ENCODE measurements at places on chromosomes 1 and 21.

DNA sequence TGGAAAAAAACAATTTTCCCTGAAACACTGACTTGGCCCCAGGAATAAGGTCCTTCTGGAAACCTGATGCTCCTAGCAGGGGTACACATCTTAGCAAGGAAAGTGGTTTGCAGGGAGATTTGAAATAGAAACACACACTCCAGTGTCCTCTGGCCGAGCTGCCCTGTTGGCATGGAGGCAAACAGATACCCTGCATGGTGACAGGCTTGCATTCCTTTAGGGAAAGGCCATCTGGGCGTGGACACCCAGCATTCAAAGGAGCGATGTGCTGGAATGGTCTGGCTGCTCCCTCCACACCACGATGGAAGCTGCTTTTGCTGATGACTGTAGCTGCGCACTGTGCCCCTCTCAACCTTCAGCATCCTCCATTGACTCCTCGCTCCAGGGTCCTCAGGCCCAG lies 41.5 kb upstream of the BCAR3 start:
- no peak for DNase-seq

DNA sequence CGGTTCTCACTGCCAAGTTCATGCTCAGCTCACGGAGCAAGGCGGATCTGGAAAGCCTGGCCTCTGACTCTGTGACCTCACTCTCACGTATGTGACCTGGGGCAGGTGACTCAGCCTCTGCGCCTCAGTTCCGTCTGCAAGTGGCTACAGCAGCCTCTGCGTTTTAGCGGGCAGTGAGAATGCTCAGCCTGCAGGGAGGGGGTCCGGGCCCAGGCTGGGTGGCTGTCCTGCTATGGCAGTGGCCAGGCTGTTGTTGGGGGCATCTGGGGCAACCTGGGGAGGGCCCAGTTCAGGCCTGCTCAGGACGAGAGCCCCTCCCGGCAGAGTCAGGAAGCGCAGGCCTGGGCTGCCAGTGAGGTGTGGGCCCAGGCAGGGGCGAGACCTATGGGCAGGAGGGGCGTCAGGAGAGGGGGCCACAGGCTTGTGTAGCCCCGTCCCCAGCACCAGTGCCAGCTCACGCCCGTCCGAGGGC lies 27.9 kb downstream of the ARHGEF16 start:
- no peak for DNase-seq

- no peak for DNase-seq
These were observed 1141.6 kb downstream of the KCNT2 start for GRCh38 chr1:195466639-195467038.

- no peak for DNase-seq
These were observed 978 bp downstream of the PRDM15 start for GRCh38 chr21:41877901-41878830.

- no peak for DNase-seq
These were observed 36.1 kb downstream of the ELAPOR1 start for GRCh38 chr1:109149874-109150601.

GRCh38 chr1:210104103-210104502 lies 128.5 kb upstream of the SERTAD4 start:
- no peak for DNase-seq

- peak; percentile 100 for DNase-seq
These were observed at the start of gene CELF3 for GRCh38 chr1:151716771-151717631. Gene CELF3 (minus strand): TSS chr1:151716803. CDS start chr1:151716020, 783 bp downstream.

- peak; percentile 14 for DNase-seq
These were observed 31.1 kb downstream of the EDARADD start for GRCh38 chr1:236425031-236425663.

GRCh38 chr1:233794863-233795262 lies 109.6 kb upstream of the SLC35F3 start:
- DNase-seq: no peak

GRCh38 chr1:7229696-7230631 lies 444.7 kb downstream of the CAMTA1 start:
- no peak for DNase-seq

GRCh38 chr1:167148421-167148820 lies 54.5 kb downstream of the STYXL2 start:
- DNase-seq: no peak

DNA sequence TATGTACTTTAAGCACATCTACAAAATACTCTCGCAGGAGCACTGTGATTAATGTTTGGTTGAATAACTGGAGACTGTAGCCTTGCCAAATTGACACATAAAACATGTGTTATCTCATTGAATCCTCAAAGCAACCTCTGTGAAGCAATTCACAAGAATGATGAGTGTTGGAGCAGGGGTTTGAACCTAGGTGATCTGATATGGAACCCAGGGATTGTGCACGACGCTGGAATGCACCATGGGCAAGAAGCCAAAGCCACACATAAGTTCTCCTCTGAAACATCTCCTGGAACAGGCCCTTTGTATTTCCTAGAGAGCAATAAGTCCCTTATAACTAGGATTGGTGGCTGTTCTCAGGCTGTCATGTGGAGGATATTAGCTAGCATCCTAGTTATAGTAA lies 124.6 kb upstream of the IVNS1ABP start:
- no peak for DNase-seq

DNA sequence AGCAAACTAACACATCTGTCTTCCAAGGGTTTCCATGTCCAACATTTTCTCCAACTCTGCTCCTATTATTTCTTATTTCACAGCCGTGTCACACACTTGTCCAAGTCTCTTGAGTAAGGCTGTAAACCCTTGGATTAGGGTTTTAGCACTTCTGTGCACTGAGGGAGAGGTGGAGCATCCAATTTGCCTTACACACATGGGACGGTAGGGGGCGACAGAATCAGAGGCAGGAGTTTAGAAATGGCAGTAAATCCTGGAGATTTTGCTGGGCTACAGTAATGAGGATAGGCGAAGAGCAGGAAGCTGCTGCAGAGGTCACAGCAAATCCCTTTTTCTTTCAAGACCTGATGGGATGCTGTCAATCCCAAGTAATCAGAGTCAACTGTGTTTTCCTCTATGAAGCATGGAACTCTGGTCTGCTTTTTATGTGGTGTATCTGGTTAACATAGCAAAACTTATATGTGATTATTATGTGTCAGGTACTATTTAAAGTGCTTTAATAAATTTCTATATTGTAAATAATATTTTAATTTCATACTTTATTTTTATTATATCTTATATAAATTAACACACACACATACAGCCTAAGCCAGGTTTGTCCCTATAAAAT lies 15.4 kb upstream of the LCE5A start:
- DNase-seq: peak; percentile 31

- DNase-seq: peak; percentile 44
These were observed 15.5 kb downstream of the MEAF6 start for GRCh38 chr1:37498872-37499617.

- DNase-seq: no peak
These were observed 11.5 kb upstream of the AIM2 start for GRCh38 chr1:159088050-159088449.

DNA sequence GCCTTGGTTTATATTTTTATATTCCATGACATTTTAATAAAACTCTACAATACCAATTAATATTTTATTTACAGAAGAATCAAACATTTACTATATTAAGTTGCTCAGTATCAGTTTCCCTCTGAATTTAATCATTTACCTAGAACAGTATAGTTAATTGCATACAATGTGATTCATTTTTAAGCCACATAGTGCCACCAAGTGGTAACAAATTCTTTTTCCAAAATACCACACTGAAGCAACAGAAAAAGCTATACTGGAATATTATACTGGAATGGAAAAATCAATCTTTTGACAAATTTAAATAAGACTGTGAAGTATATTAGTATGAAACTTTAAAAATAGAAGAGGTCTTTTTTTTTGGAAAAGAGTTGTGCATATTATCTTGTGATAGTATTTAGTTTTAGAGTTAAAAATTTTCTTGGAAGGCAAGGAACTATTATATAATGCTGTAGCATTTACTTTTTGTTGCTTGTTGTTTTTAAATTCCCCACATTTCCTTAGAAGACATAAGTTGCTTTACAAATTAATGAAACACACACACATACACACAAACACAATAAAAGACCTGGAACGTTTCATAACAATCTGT lies 57.3 kb downstream of the ZNF644 start:
- DNase-seq: peak; percentile 1

GRCh38 chr1:206798384-206798996 lies 26.2 kb upstream of the IL10 start:
- no peak for DNase-seq

- DNase-seq: no peak
These were observed 143.5 kb downstream of the SLC30A10 start for GRCh38 chr1:219784660-219785381.

DNA sequence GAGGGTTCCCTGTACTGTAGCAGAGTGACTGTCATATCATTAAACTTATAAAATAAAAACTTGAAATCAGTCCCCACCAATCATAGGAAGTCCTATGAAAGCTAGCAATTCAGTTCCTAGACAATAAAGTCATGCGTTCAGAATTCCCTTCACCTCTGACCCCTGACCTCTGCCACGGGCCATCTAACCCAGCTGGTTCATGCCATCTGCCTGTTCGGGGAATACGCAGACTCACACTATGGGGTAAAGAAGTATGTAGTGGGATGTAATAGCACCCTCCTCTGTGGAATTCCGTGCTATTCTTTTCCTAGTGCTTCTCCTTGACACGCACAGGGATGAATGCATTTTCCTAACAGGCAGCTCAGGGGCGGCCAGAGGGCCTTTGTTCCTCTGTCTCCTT lies 2.1 kb downstream of the GSTM4 start:
- DNase-seq: no peak

GRCh38 chr21:15066123-15066575 lies 1.3 kb upstream of the NRIP1 start:
- DNase-seq: no peak

GRCh38 chr1:166379447-166379846 lies 212.6 kb upstream of the FAM78B start:
- DNase-seq: no peak

- no peak for DNase-seq
These were observed 66.0 kb downstream of the WLS start for GRCh38 chr1:68166348-68166747.

DNA sequence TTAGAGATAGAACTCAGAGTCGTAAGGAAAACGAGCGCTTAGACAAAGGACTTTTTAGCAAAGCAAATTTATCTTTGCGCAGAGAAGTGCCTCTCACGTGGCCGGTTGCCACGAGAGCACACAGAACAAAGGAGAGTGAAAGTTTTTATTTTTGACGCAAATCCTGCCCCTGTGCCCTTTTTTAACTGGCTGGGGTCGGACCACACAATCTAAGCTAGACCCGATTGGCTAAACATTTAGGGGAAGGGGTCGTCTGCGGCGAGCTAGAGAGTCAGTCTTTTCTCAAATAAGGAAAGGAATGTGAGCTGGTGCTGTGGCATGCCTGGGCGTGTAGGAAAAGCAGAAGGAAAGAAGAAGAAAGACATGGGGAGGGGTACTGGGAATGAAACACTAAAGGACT lies 2.4 kb downstream of the KRTAP10-2 start:
- no peak for DNase-seq

GRCh38 chr1:175136246-175136645 lies 56.3 kb downstream of the KIAA0040 start:
- DNase-seq: no peak

GRCh38 chr1:159982280-159982679 lies 28.2 kb upstream of the SLAMF9 start:
- no peak for DNase-seq

- peak; percentile 10 for DNase-seq
These were observed 659 bp downstream of the AGO1 start for GRCh38 chr1:35883635-35884101.

DNA sequence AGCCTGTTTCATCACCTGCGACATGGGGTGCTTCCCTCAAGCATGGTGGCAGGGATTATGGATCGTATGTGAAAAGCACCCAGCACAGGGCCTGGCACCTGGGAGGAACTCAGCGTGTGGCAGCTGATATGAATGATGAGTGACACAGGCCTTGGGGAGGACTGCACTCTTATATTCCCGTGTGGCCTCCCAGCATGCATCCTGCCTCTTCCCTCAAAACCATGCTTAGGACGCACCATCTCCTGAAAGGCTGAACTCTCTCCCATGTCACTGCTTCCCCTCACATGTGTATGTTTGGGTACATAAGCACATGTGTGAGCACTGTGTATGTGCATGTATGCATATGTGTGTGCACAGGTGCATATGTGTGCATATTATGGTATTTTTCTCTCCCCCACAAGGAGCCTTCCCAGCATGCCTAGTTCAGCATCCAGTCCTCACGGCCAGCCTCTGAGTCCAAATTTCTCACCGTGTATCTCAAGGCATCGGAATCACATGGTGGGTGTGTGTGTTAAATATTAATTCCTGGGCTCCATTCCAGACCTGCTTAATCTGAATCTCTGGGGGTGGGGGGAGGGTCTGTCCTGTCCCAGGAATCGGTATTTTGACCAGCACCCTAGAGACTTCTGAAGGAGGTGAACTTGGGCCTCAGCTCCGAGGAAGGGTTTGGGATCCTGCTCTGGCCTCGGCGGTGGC lies 12.8 kb downstream of the MYOM3 start:
- DNase-seq: no peak

DNA sequence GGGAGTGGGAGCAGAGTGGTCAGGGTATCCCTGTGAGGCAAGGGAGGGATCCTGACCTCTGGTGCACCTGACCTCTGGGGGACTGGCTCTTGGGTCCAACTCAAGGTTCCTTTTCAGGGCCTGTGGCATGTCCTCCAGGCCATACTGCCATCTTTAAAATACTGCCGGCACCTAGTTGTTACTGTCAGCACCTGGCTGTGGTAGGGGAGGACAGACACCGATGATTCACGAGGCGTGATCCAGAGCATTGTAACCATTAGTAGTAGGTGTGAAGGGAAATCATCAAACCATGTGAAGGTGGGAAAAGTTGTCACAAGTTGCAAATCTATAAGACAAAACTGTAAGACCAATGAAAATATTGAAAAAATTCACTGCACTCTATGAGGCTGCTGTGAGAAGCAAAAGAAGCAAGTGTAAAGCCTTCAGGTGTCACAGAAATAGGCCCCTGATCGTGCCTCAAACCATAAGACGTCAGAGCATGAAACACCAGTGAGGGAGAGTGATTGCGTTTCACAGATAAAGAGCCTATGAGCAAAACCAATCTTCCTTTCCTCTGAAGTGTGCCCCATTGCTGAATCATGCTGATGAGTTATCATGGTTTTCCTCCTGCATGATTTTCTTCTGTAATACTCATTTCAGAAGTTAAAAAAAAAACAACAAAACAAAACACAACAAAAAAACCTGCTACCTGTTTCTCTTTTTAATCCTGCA lies 55.3 kb downstream of the CDC7 start:
- DNase-seq: no peak

GRCh38 chr21:29870814-29871213 lies 69.0 kb downstream of the GRIK1 start:
- DNase-seq: no peak

GRCh38 chr1:4856396-4856795 lies 202.0 kb downstream of the AJAP1 start:
- DNase-seq: no peak

GRCh38 chr1:39898648-39899603 lies 2.8 kb downstream of the MYCL start:
- no peak for DNase-seq

- DNase-seq: no peak
These were observed 62.7 kb upstream of the KAZN start for GRCh38 chr1:14535619-14536355.

GRCh38 chr1:160325252-160325651 lies 17.8 kb downstream of the COPA start:
- DNase-seq: no peak

GRCh38 chr1:174480324-174480723 lies 32.6 kb downstream of the GPR52 start:
- DNase-seq: no peak

- no peak for DNase-seq
These were observed 77.6 kb downstream of the SETD4 start for GRCh38 chr21:35982717-35983116.

GRCh38 chr1:20717452-20718342 lies at the start of gene KIF17:
Gene KIF17 (minus strand): TSS chr1:20718007. CDS start chr1:20717706, 301 bp downstream.
- DNase-seq: peak; percentile 10

- no peak for DNase-seq
These were observed 25.5 kb upstream of the IFNAR1 start for GRCh38 chr21:33299181-33299752.

GRCh38 chr1:234756066-234756774 lies 146.2 kb upstream of the IRF2BP2 start:
- no peak for DNase-seq

Measured in SHP77 treated with DMSO at 0.1 percent for 48 hours (cell line).